ENCODE measurements at places on chromosomes 2 and 18.

GRCh38 chr18:23155537-23155936 lies 20.3 kb downstream of the CABLES1 start:
- DNase-seq: no peak

DNA sequence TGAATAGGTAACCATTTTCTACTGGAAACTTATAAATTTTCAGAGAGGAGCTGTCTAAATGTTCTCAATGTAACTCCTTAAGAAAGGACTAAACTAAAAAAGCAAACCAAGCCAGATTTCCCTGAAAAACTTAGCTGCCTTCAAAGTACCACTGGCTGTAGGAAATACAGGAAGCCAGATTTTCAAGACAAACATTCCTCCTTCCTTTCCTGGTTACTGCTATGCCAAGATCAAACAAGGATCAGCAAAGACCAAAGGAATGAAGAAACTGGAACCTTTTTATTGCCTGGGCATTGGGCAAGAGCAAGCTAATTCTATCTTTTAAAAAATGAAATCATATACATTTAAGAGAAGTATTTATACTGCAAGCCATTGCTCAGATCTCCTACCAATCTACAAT lies 212.7 kb downstream of the DYM start:
- DNase-seq: no peak

- no peak for DNase-seq
Observed at GRCh38 chr2:219918254-219918653, 290.8 kb downstream of the SLC4A3 start.

DNA sequence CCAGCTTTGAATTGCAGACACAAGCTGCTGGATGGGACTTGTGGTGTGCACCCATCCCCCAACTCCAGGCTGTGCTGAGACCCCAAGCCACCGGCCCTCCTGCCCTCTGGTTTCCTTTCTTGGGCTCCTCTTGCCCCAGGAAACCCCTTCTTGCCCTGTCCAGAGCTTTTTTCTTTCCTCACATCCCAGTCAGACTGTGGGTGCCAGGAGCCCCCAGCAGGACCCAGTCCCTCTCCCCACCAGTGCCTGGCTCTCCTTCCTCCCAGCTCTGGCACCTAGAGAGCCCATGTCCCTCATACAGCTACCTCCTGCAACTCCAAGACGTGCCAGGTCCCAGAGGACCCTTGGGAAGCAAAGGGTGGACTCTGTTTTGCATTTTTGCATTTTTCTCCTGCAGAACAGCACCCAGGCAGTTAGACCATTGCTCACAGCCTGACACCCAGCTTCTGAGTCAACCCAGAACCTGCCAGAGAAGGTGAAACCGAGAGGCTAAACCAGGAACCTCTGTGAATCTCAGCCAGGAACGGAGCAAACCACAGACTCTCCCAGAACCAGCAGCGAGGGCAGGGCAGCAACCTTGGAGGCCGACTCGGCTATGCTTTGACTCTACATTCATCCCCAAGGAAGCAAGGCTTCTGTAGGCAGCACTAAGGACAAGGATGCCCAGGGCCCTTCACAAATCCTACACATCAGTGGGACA lies 221.1 kb downstream of the ANAPC1 start:
- DNase-seq: no peak

DNA sequence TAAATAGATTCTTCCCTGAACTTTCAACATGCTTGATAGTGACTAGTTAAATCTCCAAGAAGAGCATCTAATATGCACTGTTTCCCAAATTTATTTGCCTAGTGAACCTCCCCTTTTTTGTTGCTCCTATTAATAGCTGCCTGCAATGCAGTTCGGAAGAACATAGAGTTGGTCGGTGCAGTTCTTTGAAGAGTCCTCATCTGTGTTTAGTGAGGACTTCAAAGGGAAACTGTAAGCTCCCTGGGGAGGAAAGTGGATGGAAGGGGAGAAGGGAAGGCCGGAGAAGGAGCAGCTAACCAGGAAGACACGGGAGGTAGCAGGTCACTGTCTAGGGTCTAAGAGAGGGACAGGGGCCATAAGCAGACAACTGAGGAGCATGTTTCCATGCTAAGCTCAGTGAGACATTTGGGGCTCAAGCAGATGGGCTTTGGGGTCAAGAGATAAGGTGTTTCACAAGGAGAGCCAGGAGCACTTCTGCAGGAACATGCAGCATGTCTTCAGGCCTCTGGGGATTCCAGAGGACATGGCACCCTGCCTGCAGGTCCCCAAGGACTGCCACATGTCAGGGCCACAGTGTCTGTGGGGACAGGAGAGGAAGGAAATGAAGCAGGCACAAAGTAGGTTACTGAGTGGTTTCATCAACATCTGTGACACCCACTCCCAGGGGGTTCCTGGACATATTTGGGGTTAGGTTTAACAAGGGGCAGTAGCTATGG lies 48.7 kb upstream of the ANXA4 start:
- no peak for DNase-seq

GRCh38 chr2:177284531-177284930 lies 20.0 kb upstream of the NFE2L2 start:
- DNase-seq: no peak
